ENCODE measurements at places on chromosomes 12 and 14.

DNA sequence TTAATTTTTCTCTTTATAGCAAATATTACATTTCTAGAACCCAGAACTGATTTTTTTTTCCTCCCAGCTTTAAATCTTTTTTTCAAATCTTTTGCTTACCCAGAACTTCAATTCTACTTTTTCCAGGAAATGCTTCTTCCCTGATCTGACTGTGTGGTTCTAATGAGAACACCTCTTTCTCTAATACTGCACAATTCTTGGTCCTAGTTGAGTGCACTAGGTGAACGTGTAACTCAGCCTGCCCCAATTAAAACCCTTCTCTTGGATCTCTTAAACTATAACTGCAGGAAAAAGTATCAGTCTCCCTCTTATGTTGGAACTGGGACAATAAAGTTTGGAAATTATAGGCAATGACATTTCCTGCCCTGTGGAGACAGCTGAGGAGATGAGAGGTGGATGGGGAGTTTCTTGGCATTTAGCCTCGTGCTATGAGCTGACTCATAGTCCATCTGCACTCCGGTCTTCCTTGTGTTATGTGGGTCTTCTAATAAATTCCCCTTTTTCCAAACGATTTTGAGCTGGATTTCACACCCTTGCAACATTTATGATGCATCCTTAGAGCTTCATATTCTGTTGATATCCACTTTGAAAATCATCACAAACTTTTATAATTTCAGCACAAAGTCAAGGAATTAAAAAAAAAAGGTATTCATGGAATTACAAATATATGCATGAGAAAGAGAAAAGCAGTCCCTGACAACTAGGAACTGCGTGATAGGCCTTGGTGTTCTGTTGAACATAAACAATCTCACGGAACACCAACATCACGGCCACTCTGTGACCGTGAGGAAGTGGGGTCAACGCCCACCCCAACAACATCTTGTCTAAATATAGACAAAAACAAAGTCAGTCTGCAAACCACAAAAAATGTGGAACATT is 52.4 kb downstream of the BRMS1L start:
- DNase-seq = no peak

DNA sequence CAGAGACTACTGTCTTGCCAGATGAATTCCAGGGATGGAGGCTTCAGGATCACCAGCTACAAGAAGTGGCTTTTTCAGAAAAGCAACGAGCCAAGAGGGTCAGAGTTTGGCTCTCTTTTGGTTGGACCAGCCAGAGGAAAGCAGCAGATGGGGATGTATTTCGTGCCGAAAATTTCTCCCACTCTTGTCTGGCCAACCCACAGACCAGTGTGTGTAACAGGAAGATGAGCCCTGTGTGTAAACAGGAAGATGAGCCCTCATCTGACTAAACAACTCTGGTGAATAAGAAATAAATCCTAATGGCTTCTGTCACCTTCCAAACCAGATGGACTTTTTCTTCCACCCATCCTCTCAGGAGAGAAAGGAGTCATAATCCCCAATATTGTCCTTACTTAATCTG is 13.1 kb downstream of the GPR68 start:
- DNase-seq = no peak

- no peak for DNase-seq
Observed at GRCh38 chr12:89288959-89289358, 63.3 kb downstream of the DUSP6 start.

DNA sequence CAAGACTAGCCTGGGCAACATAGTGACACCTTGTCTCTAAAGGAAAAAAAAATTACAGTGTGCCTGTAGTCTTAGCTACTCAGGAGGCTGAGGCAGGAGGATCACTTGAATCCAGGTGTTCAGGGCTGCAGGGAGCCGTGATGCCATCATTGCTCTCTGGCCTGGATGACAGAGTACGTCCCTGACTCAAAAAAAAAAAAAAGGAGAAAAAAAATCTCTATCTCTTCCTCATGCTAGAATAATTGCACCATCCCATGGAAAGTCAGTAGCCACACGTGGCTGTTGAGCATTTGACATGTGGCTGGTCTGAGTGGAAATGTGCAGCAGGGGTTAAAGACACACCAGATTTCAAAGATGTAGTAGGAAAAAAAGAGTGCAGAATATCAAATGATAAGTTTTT is 3.8 kb downstream of the RILPL1 start:
- DNase-seq = no peak

- DNase-seq = no peak
Observed at GRCh38 chr12:76518699-76519098, 40.9 kb downstream of the OSBPL8 start.

DNA sequence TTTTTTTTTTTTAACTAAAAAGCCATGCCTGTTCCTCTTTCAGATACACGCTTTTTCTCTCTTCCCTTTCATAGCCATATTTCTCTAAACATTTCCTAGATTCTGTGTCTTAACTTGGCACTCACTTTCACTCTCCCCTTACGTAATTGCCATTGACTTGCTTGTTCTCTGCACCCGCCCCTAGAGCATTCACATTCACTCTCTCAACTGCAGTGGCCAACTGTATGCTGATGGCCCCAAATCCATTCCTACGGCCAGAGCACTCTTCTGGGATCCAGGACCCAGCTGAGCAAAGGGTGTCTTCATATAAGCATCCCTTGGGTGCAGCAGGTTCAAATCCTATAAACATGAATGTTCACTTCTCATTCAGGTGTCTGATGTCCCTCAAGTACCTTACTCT is 59.5 kb downstream of the CKB start:
- no peak for DNase-seq

- no peak for DNase-seq
Observed at GRCh38 chr12:45934956-45935355, 55.4 kb downstream of the SCAF11 start.

DNA sequence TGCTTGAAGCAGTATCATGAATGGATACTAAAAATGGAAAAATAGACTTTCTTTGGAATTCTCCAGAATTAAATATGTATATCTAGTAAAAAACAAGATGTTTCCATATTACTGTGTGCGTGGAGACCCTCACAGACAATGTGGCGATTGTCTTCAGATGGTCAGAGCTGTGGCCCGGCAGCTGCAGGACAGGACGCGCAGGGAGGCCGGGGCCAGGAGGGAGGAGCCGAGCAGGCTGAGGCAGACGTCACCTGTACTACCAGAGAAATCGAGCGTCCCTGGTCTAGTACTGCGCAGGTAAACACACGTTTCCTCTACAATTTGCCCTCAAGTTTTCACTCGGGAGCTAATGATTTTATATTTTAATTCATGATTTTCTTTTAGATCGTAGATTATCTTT is 22.8 kb downstream of the DDX51 start:
- DNase-seq = no peak

DNA sequence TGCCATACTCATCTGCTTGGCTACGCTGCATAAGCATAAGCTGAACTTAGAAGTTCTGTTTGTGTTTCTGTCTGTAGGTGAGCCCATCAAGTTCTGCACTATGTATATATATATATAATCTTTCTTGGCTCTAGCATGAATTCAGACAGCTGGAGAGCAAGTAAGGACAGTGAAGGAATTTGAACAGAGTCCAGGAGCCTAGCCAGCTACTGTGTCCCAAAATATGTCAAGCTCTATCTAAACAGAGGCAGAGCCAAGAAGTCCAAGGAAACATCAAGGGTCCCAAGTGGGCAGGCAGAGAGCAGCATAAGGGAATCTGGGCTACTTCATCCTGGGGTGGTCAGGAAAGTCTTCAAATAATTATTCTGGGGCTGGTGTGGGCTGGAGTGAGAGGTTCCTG is 118.5 kb upstream of the NPAS3 start:
- no peak for DNase-seq

- DNase-seq = no peak
Observed at GRCh38 chr14:61582815-61583214, 112.5 kb upstream of the HIF1A start.

DNA sequence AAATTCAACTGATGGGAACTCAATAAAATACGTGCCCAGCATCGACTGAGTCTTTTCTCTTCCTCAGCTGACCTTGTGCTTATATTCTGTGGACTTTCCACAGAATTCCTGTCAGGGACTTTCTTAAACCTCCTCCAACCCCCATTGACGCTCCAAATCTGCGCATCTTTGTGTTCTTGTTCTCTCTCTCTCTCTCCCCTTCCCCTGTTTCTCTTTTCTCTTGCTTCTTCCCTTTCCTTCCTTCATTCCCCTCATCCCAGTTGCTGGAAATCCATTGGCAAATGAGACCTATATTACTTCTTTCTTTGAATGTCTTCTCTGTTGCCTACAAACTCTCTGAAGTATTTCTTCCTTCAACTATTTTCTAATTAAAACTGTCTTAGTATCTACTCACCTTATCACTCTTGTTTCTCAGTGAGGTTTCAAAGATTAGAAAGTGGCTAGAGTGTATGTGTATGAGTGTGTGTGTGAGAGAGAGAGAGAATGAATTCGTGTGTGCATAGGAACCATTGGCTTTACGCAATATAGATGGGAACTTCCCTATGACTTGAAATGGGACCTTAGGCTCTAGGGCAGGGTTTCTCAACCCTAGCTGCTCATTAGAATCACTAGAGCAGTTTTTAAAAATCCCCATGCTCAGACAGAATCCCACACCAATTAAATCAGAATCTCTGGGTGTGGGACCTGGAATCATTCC is 41.8 kb upstream of the DHRS7 start:
- no peak for DNase-seq

DNA sequence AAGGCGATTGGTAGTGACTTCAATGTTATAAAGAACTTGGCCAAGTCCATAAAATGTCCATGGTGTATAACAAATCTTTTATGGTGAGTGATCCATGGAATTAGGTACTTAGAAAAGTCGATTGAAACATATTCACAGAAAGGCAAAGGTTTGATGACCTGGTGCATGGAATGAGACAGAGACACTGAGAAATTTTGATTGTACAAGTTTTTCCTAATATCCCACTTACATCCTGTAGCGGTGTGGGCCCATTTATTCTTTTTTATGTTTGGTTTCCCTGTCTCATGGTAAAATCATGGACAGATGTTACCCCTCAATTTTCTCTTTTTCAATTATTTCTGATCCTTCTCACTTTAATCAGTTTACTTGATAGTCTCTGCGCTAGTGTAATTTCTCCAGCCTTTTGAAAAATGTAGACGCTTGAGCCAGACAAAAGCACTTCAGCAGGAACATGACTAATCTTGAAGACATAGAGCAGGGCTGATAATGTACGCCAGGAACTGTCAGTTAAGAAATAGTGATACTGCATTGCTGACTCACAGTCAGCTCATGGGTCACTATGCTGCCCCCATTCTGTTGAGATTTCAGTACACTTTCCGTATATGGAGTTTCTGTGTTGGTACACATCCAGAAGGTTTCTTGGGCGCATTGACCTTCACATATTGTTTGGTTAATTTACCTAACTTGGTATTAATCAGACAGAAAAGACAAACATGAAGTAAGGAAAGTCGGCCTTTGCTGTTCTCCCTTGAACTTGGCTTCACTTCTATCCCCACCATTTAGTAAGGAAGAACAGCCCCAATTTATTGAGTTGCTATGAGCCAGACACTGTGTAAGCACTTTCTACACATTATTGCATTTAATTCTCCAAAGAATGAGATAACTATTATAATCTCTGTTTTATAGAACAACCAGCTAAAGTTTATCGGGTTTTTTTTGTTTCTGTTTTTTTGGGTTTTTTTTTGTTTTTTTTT is 841.7 kb downstream of the DIO2 start:
- DNase-seq = no peak

- no peak for DNase-seq
Observed at GRCh38 chr12:114001511-114002340, 35.6 kb upstream of the RBM19 start.

DNA sequence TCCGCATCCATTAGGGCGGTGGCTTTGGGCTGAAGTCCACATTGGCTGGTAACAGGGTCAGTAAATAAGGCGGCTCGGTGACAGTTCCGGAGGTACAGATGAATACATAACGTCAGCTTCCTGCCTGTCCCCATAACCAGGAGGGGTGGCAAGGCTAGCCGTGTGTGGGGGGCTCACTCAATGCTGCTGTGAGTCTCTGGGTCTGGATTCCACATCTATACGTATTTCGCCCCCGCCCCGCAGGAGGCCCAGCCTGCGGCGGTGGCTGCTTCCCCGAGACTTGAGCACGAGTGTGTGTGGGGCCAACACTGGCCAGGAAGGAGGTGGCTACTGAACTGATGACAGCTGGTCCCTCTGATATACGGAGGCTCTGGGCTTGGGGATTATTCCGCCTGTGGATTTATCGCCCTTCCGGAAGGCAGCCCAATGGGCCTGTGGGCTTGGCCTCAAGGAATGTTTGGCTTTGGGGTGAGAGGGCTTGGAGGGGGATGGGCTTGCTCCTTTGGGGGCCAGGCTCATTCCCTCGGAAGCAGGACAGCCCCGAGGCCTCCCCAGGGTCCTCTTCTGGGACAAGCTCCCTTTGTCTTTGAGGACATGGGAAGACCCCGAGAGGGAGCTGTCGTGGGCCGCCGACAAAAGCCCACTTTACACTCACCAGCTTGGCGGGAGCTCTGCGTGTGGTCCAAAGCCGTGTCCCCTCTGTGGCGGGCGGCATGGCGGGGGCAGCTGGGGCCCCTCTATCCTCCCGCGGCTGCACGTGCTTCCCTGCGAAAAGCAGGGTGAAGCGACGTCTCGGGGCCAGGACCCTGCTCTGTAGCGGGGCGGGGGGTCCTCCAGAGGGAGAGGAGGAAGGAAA is 82.1 kb downstream of the KIF26A start:
- no peak for DNase-seq

DNA sequence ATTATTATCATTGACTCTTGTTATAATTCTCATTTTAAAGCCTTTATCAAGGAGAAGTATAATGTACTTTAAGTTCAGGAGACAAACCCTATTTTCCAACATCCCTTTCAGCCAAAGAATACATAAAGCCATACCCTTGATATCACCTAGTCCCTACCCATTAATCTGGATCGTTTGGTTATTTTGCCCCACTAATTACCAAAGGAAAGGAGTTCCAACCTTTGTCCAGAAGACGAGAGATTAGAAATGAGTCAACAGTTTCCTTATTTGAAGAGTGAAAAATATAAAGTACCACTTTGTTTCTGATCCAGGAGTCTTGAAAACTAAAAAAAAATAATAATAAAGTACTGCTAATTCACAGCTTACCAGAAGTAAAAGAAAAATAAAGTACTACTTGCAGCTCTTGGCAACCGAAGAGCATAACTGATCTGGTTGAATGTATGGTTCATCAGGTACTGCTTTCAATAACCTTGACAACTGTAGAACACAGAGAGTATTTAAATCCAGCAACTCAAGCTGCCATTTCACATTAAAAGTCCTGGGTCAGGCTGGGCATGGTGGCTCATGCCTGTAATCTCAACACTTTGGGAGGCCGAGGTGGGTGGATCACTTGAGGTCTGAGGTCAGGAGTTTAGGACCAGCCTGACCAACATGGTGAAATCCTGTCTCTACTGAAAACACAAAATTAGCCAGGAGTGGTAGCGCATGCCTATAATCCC is 33.7 kb downstream of the LIMA1 start:
- DNase-seq = no peak

DNA sequence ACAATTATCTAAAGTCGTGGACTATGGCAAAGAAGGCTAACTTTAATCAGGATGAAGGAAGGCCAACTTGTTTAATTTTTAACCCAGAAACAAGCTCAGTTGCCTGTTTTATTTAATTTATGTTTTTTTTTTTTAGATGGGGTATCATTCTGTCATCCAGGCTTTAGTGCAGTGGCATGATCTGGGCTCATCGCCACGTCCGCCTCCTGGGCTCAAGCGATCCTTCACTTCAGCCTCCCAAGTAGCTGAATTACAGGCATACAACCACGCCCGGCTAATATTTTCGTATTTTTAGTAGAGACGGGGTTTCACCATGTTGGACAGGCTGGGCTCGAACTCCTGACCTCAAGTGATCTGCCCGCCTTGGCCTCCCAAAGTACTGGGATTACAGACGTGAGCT is 19.7 kb downstream of the NUDT4 start:
- no peak for DNase-seq

Data from HepG2 (cell line).